ENCODE measurements at places on chromosomes 3 and 15.

GRCh38 chr3:39108200-39108710 is 775 bp downstream of the TTC21A start:
- DNase-seq = no peak

GRCh38 chr15:90221246-90221900 is 12.4 kb downstream of the CIB1 start:
- DNase-seq = peak; percentile 67

DNA sequence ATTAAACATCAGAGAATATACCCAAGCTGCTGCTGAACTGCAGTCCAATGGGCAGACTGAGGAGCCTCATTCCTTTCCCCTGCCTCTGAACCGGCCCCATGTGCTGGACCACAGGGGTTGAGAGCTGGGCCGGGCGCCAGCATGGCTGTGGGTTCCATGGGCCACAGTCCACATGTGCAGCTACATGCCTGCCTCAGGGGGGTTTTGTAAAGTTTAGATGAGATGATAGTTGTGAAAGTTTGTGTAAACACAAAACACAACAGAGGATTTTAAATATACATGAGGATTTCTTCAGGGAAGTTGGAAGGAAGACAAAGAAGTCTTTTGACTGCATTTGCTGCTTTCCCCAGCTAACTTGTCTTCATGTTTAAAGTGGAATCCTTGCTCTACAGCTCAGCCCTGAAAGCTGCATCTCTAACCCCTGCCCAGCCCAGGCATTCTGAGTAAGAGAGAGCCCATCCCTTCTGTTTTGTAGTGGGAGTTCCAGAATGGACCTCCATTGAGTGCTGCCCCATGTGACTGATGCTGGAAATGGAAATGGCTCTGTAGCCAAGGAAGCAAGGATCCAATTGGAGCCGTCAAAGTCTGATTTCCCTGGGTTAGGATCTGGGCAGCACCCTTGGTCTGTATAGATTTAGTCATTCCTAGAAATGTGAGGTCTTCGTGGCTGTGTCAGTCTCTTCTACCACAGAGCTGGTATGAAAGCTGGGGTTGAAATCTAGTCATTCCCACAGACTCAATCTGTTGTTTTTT is 17.5 kb downstream of the SLC12A8 start:
- DNase-seq = no peak

DNA sequence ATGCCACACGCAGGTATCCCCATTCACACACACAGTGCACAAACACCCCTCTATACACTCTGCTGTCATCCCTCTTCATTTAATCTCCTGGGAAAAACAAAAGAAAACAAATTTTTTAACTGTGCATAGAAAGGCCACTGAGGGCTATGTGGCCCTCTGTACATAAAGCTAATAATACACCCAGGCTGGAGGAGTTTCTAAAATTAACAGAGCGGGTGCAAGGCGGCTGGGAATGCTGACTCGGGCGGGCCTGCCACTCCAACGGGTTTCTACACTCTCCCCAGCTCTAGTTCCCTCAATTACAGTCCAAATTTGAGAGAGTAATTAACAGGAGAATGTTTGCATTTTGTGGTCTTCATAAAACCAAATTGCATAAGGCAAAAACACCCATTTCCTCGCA is 23.1 kb downstream of the HCN4 start:
- DNase-seq = no peak

GRCh38 chr3:135014566-135014965 is 219.5 kb downstream of the EPHB1 start:
- no peak for DNase-seq

DNA sequence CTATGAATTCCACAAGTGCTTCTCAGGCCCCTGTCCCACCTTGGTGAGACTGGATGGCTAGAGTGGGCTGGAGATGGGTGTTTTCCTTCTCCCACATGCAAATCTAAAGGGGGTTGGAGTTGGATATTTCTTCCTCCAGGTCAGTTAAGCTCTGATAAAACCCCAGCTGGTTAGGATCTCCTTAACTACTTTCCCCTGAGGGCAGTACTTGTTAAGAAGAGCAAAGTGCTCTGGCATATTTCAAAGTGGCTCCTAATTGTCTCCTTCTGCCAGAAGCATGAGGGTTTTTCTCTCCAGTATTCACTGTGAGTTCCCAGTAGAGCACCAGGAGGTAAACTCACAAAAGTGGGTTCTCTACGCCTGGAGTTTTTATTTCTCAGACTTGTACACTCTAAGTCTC is 31.4 kb downstream of the COL6A6 start:
- DNase-seq = no peak

- DNase-seq = no peak
Observed at GRCh38 chr3:10466186-10466585, 39.2 kb downstream of the ATP2B2 start.

DNA sequence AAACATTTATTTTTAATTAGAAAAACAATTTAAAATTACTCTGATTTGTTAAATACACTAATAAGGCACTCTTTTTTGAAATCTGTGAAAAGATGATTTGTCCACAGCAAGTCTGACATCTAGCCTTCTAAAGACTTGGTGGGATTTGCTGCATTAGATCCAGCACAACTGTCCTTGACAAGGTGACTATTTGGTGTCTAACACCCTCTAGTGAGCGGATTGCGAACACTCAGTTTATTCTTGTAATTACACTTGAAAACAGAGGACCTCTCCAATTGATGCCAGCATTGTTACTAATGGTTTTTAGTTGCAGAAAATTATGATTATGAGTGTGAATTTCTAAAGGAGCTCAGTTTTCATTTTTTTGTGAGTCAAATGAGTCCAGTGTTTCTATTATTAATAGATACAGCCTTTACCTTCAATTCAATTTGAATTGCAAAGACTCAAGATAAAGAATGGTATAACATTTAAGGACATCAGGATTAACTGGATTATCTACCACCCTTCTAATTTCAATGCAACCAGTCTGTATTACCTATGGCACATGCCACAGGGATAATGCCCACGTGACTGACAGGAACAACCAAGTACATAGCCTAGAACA is 29.7 kb upstream of the STRIT1 start:
- no peak for DNase-seq

- DNase-seq = no peak
Observed at GRCh38 chr15:25679492-25679891, 183.6 kb downstream of the ATP10A start.

Measured in nucleus accumbens (tissue), 56 donors.